ENCODE measurements at places on chromosomes 4 and X.
A peak's percentile ranks its signal among the peaks of the same experiment; 100 is the strongest.

DNA sequence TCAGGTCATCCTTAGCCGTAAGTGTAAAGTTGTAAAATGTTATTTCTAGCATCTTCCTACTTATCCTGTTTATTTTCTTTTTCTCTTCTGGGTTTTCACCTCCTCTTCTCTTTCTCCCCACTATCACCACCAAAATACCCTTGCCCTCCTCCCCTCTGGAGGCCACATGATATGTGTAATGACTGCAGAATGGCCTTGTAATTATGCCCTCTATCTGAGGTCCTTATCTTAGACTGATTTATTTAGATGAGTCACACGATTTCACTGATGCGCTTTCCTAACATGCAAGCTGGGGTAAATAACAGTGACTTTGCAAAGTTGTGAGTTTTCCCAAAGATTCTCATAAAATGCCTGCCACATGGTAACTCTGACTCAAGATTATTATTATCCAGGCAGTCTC, 231.8 kb upstream of the GPRIN3 start:
- no peak for DNase-seq

GRCh38 chr4:1767061-1767769, 25.9 kb upstream of the FGFR3 start:
- no peak for DNase-seq

DNA sequence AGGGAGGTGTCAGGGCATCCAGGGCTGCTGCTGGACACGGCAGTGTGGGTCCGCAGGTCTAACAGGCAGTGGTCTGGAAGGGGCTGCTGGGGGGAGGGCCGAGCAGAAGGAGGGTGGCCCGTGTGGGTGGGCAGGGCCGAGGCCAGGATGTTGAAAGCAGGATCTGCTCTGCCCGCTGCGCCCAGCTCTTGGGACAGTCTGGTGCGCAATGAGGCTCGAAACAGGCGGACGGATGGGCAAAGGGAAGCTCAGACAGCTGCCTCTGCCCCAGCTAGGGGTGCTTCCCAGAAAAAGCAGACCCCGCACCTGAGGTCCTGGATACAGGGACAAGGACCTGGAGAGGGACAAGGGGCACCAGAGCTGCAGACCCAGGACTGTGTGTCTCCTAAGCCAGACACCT, 121.3 kb downstream of the FAM53A start:
- no peak for DNase-seq

- DNase-seq = no peak
Measured at GRCh38 chrX:71637253-71637618, 18.9 kb upstream of the CXCR3 start.

DNA sequence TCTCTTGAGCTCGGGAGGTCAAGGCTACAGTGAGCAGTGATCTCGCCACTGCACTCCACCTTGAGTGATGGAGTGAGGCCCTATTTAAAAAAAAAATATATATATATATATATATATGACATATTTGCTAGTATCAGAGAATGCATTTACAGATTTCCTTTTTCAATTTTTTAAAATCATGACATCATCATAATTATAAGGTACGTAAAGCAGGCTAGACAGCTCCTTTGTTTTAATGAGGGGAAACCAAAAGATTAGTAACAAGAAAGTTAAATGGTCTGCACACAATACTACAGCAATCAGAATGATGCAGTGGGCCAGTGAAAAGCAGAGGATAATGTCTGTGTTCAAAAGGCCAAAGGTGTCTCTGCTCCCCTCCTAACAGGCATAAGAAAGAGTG, 43.0 kb downstream of the LAS1L start:
- no peak for DNase-seq

DNA sequence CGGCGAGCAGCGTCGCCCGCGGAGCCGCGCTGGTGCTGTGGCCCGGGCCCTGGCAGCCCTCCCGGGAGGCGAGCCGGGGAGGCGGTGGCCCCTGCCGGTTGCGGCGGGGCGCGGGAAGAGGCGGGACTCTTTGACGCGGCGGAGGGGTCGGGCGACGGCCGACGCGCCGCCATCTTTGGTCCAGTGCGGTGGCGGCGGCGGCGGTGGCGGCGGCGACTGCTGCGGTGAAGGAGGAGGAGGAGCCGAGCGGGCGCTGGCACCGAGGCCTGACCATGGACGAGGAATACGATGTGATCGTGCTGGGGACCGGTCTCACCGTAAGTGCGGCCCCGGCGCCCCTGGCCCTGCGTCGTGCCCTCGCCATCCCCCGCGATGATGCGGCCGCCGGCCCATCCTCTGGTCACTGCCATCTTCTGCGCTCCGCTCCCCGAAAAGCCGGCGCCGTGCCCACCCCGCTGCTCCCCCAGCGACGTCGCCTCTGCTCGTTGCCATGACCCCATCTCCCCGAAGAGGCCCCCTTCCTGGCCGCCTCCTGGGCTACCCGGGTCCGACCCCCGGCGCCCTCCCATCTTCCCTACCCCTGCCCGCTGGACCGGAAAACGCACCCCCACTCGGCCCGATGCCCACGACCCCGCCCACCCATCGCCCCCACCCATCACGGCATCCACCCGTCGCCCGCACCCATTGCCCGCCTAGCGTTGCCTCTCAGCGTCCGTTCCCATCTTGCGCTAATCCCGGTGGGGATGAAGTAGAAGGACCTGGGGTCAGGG, at the start of gene GDI1:
GDI1 (plus strand) TSS at position 172 of the 770 bp plus-strand sequence; CDS start at position 273, 101 bp downstream.
- peak; percentile 57 for DNase-seq

GRCh38 chr4:6953751-6954380, 44.2 kb downstream of the TBC1D14 start:
- DNase-seq = peak; percentile 69

- no peak for DNase-seq
Measured at GRCh38 chr4:8165374-8165896, 6.8 kb upstream of the ABLIM2 start.

GRCh38 chr4:149701435-149702156, 114.0 kb downstream of the IQCM start:
- no peak for DNase-seq

- DNase-seq = no peak
Measured at GRCh38 chr4:99856166-99856565, 38.1 kb downstream of the LAMTOR3 start.

- no peak for DNase-seq
Measured at GRCh38 chrX:136708348-136708747, 60.4 kb downstream of the CD40LG start.

- DNase-seq = peak; percentile 57
Measured at GRCh38 chr4:7892212-7893019, 47.2 kb downstream of the AFAP1 start.

DNA sequence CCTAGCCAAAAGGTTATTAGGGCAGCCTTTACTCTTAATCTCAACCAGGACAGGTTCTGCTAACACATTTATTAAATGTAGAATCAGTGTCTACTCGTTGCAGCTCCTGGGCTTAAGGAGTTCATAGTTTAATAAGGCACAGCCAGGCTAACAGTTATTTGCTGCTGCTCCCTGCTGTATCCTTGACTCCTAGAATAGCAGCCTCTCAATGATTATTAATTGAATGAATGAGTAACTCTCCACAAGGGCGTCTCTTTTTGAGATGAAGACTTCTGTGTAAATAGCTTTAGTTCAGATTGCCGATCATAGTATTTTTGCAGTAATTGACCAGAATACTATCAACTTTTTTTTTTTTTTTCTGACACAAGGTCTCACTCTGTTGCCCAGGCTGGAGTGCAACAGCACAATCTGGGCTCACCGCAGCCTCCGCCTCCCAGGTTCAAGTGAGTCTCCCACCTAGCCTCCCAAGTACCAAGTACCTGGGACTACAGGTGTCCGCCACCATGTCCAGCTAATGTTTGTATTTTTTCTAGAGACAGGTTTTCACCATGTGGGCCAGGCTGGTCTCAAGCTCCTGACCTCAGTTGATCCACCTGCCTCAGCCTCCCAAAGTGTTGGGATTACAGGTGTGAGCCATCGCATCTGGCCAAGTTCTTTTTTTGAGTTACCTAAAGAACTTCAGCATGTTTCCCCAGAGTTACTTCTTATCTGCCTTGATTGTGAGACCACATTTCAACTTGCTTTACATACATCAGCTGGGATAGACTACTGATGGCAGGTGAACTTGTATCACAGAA, 2.9 kb downstream of the UGDH start:
- DNase-seq = no peak

DNA sequence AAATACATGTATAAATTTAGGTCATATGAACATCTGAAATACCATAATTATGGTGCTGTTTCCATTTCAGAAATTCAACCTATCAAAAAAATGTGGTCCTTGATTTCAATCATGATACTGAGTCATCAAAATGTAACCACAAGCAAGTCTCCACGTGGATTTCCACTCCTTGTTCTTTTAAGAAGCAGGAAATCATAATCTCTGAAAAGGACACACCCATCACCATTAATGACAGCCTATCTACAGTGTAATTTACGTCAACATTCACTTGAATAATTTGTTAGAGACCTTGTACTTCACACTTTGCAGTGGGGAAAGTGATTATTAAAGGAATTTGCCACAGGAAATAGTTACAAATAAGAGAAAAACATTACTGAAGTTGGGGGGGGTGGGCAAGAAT, 17.7 kb upstream of the SLC7A11 start:
- no peak for DNase-seq

DNA sequence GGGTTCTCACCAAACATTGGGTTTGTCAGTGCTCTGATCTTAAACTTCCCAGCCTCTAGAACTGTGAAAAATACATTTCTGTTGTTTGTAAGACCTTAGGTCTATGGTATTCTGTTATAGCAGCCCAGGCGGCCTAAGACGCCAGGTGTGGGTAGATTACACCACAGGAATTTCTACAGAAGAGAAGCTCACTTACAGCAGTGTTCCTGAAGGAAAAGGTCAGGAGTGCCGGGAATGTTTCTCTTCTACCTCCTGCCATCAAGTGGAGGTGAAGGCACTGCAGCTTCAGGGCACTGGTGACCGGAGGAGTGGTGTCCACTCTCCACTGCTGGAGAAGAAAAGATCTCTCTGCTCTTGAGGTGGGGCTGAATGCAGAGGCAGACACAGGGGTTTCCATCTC, 45.7 kb downstream of the FHDC1 start:
- no peak for DNase-seq

- DNase-seq = no peak
Measured at GRCh38 chrX:150889131-150889530, 9.3 kb downstream of the CD99L2 start.

DNA sequence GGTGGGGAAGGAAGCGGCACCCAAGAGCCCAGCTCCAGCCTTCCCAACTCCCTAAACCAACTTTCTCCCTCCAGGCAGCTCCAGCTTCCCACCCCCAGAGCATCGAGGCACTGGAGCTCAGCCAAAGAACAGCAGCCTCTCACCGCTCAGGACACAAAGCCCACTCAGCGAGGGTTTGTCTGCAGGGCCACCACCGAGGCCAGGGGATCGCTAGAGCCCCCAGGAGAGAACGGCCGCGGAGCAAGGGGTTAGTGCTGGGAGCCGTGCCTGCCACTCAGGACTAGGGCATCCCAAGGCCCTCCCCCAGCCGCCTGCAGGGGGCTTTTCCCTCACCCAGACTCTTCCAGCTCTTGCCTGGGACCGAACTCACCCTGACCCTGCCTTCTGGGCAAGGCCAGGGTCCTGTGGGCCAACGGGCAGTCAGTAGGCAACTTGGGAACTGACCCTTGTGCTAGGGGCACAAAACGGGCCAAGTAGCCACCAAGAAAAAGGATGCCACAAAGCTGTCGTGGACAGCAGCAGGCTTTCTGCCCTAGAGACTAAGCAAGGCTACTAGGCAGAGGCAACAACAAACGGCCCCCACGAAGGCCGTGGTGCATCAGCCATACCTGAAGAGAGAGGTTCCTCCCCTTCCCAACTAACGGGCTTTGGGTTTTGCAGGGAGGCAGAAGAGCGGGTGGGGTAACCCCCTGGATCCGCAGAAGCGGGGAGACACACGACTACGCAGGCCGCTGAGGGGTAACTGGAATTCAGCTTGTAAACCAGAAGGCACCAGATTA, 2.3 kb downstream of the HCFC1 start:
- DNase-seq = no peak

GRCh38 chrX:15594371-15594770, 6.4 kb downstream of the ACE2 start:
- DNase-seq = no peak

DNA sequence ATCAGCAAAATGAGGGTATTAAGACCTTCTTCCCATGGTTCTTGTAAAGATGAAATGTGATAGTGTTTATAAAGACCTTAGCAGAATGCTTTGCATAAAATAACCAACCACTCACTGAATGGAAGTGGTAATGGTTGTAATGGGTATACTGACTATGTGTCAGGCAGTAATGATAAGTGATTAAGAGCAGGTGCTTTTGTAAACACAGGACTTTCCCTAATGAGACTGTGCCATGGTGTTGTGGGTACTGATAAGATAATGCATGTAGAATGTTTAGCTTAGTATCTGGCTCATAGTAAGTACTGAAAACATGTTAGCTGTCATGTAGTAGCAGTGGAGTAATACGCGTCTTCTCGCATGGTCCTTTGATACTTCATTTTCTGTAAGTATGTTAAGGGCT, 6.9 kb downstream of the LSM6 start:
- DNase-seq = no peak

DNA sequence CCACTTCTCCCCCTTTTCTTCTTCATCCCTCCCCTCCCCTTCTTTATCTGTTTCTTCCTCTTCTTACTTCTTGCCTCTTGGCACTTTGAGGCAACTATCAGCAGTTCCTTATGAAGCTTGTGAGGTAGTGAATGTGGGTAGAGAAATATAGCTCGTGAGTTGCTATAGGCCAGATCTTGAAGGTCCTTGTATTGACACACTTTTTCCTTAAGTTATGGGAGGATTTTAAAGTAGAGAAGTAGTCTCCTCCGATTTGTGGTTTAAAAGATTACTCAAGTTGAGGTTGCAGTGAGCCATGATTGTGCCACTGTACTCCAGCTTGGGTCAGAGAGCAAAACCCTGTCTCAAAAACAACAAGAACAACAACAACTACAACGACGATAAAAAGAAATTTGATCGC, 3.4 kb upstream of the RRAGB start:
- no peak for DNase-seq

DNA sequence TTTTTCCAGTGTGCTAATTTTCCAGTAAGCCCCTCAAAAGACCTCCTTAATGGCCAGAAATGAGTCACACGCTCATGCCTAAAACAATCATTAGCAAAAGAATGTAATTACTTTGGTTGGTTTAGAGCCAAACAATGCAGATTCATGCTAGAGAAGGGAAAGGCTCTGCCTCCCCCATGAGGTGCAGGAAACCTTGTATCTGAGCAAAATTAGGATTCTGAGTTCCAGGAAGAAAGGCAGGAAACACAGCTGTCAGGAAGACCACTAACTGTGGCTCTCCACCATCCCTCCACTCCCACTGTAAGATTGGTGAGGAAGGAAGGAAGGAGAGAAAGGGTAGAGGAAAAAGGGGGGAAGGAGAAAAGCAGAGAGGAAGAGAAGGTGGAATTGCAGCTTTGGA, 104.9 kb upstream of the DHX15 start:
- no peak for DNase-seq

- no peak for DNase-seq
Measured at GRCh38 chrX:23610495-23610894, 56.8 kb upstream of the PRDX4 start.

DNA sequence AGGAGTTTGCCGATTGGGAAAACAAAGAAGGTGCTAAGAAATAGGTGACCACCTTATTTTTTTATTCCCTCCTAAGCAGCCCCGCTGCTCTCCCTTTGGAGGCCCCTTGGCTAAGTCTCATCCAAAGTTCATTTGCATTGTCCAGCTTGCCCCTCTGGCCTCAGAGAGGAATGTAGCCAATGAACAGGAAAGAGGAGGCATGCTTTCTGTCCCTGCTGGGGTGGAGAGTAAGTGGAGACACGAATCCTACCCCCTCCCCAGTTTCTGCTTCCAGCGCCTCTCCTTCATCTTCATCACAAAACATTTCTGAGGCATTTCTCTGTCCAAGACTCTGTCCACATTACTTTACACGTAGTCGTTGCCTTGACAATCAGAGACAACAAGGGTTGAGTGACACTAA, 38.7 kb downstream of the NLGN3 start:
- peak; percentile 44 for DNase-seq

GRCh38 chr4:124952601-124953000, 240.1 kb upstream of the ANKRD50 start:
- no peak for DNase-seq

Data from right hindlimb (tissue), 1 donor.